AG09319 (cell line): ENCODE measurements at places on chromosomes 3 and 15.

DNA sequence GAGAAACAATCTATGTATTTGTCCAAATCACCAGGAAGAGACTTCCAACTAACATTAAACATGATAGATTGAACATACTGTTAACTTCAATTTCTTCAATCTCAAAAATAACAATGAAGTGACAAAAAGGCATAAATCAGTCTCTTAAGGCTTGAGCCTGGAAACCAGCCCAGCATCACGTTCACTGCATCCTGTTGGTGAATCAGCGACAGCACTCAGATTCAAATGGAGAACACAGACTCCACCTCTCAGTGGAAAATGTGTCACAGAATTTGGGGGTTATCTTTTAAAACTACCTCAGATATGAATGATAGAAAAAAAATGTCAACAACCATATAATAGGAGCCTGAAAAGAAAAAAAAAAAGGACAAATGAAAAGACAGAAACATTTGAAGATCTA, 212.0 kb downstream of the MINAR1 start:
- peak; percentile 8 for DNase-seq

- DNase-seq: no peak
These were observed 903 bp upstream of the ZSCAN2 start for GRCh38 chr15:84599906-84600305.

GRCh38 chr3:185353823-185354614, 8.9 kb upstream of the MAP3K13 start:
- DNase-seq: no peak

GRCh38 chr3:39592311-39593050, 125.0 kb downstream of the MOBP start:
- no peak for DNase-seq

- DNase-seq: no peak
These were observed 14.3 kb upstream of the P2RY12 start for GRCh38 chr3:151398895-151399294.

GRCh38 chr3:74456166-74456565, 158.3 kb downstream of the CNTN3 start:
- DNase-seq: no peak

GRCh38 chr15:34883042-34883441, 86.5 kb downstream of the AQR start:
- DNase-seq: no peak

- no peak for DNase-seq
These were observed 120.3 kb downstream of the ETFA start for GRCh38 chr15:76190751-76191538.

DNA sequence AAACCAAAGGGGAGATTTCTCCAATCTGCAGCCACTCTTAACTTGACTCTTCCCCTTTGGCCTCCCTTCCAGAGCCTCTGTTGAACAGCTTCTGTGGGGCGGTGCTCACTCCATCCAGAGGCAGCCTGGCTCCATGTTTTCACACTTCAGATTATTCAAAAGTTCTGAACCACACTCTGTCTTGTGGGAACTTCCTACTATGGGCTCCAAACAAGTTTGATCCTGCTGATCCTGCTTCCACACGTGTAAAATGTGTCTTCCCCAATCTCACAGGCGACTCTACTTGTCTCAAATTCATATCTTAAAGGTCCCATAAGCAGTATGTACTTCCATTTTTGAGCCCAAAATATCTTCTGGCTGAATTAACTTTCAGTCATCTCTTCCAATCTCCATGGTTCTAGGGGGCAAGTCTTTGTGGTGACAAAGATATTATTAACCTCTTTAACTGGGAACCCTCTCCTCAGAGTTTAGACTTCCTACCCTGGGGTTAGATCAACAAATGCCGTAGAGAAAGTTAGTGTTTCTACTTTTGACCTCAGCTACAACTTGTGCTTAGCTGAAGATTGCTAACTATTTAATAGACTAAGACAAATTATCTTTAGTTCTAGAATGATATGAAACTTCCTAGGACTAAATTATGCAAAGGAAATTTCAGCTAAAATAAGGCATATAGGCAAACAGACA, 176.3 kb upstream of the BCL6 start:
- DNase-seq: no peak

DNA sequence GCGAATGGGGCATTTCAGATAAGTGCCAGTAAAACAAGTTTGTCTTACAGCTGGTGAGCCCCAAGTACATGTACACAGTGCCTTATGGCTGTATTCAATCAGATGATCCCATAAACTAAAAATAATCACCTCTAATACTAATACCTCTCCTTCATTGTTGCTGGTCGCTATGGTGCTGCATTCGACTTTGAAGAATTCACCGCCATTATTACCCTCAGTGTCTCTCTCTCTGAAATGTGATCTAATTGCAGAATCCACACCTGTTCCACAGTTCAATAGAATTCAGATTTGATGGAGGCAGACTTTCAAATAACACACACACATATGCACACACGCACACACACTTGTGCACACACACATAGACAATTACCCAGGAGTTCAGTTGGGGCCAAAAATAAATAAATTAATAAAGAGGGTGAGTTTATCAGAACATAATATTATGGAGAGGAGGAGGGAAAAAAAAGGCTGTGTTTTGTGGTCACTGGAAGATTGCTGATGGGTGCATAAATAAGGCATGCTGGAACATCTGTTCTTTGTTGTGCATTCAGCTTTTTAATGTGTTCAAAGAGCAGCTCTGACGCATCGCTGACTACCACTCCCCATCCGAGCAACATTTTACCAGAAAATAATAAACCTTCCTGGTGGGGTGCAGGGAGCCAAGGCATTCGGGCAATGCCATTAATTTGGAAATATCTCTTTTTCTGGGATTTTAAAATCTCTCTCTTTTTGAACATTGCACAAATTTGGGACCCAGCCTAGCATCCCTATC, 235.7 kb downstream of the SATB1 start:
- DNase-seq: no peak

GRCh38 chr3:42118762-42119361, 27.7 kb downstream of the TRAK1 start:
- no peak for DNase-seq

DNA sequence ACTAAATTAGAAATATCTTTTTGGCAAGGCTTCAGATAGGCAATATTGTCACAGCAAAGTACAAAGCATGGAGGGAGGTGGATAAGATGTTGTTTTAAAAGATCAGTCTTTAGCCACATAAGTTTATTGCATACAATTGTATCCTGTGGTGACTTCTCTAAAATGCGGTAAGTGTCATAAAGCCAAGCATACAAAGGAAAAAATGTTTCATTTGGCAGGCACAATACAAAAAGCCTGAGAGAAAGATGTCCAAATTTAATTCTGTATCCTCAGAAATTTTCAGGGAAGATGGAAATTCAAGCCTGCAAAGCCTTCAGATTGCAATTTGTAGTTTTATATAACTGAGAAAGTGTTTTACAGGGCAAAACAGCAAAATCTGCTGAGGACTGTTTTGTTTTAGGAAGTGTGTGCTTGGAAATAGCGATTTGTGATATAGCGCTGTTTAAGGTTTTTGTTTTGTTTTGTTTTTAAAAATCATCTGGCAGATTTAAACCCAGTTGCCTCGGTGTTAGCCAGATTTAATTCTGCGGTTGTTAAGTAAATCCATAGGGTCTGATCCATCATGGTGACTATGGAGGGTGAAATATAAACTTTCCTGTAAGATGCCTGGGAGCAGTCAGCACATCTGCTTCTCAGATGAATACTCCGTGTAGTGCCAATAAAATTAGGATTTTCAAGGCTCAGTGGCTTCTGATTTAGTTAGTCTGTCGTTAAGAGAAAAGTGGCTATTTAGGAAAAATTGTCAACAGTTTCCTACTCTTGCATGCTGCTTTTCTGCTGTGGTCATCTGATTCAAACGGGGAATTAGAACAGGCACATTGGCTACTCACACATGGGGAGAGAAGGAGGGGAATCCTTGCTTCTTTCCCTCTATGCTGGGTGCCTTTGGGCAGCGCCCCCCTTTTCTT, 8.0 kb downstream of the KAT2B start:
- DNase-seq: no peak

- DNase-seq: no peak
These were observed 167.9 kb downstream of the DCLK3 start for GRCh38 chr3:36596419-36596818.

DNA sequence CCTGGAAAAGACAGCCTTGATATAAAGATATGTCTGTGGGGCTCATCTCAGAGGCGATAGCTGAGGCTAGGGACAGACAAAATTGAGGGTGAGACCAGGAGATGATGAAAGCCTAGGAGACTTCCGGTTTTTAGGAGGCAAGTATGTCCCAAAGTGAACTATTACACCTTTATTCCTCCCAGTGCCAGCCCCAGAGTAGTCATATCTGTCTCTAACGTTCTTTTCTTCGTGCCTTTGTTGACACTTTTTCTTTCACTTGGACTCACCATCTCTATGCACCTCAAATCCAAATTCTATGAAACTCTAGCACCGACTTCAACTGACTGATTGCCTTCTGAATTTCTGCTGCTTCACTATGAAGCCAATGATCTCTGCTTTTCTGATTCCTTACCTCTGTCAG, 93.8 kb upstream of the RASGRP1 start:
- DNase-seq: no peak

GRCh38 chr3:18144571-18144970, 280.6 kb downstream of the SATB1 start:
- DNase-seq: no peak

GRCh38 chr15:35064576-35065190, 20.4 kb downstream of the NANOGP8 start:
- DNase-seq: no peak

DNA sequence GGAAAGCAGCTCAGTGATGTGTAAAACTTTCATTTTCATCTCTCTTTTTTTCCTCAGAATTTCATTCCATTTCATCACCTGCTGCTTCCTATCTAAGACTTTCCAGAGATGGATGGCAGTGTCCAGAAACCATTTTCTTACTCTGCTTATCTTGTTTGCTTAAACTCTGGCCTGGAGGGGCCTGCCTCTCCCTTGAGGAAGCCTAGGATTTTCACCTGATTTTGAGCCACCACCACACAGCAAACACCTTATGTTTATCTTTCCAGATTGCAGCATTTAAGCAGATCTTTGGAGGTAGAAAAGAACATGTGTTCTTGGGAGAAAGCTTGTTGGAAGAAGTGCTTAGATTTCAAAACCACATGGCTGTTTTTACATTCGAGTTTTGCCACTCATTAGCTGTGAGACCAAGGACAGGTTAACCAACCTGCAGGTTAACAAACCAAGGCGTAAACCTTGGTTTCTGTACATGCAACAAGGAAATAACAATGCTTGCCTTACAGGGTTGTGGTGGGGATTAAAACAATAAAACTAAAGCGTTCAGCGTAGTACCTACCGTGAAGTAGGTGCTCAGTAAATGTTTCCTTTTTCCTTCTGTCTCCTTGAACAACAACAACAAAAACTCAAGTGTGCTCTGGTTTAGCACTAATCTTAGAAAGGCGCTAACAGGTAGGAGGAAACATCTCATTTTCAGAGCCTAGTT, 120.3 kb downstream of the CLSTN2 start:
- no peak for DNase-seq

GRCh38 chr15:63623232-63623969, 26.2 kb downstream of the FBXL22 start:
- no peak for DNase-seq

DNA sequence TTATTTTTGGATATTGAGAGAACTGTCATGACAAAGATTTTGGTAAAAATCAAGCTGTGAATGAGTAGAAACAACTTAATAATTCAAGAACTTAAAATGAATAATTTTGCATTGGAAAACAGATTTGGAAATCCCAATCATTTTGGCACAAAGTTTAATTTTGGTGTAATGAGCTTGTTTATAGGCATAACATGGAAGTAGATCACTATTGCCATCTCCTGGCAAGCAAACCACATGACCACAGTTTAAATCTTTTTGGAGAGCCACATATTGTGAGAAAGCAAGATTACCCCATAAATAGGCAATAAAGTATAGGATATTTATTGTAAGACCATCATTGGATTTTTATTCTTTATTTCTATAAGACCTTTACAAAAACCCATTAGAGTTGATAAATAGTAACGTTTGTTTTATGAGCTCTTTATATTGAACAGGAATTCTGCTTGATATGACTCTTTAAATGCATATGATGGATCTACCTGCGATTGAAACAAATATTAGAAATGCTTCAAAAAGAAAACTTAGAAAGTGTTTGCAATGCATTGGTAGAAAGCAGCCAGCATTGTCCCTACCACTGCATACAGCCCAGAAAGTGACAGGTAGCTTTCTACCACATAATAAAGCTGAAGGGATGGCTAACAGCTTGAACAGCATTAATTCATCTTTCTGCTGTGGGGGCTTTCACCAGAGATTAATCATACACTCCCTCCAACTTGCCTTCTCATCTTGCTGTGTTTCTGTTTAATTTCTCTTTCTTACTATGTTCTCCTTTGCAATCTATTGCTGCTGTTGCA, 766.8 kb downstream of the TBL1XR1 start:
- peak; percentile 31 for DNase-seq

DNA sequence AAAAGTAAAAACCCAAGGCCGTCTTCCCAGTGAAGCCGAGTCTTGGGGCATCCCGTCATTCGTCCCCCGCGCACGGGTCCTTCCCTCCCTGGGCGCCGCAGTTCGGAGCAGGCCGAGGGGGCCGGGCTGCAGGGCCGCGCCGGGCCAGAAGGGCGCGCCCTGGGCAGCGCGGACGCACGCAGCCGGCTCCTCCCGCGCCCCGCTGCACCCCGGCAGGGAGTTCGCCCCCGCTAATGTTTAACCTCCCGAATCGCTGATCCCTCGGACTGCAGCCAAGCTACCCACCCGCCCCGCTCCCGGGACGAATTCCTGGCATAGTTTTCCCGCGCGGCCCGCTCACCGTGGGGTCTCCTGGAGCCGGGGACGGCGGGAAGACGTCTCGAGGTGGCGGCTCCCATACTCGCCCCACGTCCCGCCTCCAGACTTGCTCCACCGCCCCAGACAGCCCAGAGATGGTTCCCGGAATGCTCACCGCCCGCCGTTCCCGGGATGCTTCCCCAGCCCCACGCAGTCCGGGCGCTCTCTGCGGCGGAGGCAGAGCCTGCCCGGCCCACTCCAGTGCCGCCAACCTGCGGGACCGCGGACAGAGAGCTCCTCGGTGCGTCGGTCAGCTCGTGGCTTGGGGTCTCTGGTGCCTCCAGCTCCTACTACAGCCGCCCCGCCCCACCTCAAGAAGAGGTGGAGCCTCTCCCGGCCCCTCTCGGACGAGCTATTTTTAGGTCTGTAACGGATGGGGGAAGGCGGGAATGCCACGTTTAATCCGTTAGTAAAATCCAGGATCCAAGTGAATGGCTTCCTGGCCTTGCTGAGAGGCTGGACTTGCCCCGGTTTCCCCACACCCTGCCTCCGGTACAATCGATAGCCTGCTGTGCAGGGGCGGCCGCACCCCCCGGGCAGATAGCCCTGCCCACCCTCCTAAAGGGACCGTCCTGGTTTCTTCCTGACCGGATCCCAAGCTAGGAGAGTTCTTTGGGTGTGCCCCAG, at the start of gene DZIP1L:
TSS of gene DZIP1L (minus strand) at position 621 of the 984 bp plus-strand sequence. CDS start 11,637 bp downstream, outside the sequence.
- DNase-seq: peak; percentile 38

DNA sequence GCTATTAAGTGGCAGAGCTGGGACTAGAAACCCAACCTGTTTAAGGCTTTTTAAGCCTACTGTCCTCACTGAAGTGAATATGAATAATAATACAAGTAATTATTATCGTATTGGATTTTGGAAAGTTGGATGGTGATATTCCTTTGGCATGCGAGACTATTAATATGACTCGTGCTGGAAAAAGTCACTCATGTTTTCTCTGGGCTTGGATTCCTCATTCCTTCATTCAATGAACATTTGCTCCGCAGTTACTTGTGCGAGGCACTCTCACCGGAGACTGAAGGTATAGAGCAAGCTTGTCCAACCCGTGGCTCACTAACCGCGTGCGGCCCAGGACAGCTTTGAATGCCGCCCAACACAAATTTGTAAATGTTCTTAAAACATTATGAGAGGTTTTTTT, 694 bp downstream of the PLAAT1 start:
- DNase-seq: no peak
